Neural crest cell (in vitro differentiated cells): ENCODE measurements at places on chromosomes 6 and 20.

- peak; percentile 70 for DNase-seq
Measured at GRCh38 chr6:33430991-33431879, 11.4 kb downstream of the SYNGAP1 start.

DNA sequence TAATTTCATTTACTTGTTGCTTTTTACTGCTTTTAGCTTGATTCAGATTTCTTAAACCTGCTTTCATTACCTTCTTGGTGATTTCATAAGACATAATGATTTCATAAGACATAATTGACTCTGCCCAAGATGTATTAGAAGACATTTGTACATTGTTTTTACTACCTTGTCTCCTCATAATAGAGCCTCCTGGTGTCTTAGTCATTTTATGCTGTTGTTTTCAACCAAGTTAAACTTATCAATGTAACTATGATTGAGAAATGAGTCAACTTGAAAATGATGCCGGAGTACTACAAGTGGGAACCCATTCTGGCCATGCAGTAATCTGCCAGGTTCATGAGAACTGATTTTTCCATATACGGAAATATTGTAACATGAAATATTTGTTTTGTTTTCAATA, 573.6 kb downstream of the MMUT start:
- DNase-seq = no peak

DNA sequence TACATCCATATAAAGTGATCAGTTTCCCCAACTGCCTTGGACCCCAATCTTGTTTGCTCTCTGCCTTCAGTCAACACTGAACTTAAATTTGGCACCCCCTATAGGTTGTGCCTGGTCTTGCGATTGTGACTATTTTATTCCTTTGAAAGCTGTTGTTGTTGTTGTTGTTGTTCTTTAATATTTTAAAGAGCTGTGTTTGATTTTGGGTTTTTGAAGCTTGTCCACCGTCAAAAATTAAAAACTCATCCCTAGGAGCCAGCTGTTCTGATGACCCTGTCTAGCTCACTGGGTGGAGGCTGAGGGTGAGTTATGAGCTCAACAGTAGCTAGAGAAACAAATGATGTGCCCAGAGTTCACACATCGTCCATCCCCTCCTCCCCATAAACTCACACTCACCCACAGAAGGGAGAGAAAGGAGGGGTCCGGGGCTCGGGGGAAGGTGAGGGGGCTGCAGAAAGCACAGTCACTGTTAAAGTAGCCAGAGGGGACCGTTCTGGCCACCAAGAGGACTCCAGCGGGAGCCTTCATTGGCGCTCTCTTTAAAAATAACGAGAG, 4.0 kb downstream of the SIM1 start:
- no peak for DNase-seq

GRCh38 chr20:5001174-5002076, at the start of gene SLC23A2:
Gene SLC23A2, minus strand, starts transcription at chr20:5001510. Its CDS starts 68,948 bp downstream, at chr20:4932562.
- DNase-seq = peak; percentile 9

- DNase-seq = no peak
Measured at GRCh38 chr6:163151212-163151611, 263.3 kb upstream of the QKI start.

GRCh38 chr6:113998811-113999210, 27.9 kb upstream of the HDAC2 start:
- no peak for DNase-seq

DNA sequence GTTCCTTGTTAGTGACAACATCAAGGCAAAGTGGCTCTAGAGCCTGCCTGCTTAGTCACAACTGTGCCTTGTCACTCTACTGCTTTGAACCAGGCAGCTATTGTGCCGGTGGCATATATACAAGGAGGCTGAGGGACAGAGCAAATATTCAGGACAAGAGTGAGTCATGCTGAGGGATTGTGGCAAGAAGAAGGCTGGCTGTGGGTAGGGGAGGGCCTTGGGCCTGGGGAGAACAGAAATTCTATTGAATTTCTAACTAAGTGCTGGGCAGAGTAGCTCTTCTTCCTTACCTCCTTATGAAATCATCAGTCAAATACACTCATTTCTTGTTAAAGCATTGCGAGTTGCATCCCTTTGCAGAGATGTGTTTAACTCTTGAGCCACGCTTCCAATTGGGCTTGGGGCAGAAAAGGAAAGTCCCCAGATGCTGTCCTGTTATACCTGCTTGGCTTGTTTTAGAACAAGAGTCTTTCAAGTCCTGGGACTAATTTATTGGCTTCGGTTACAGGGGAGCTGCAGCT, 59.7 kb downstream of the PFDN4 start:
- DNase-seq = no peak

DNA sequence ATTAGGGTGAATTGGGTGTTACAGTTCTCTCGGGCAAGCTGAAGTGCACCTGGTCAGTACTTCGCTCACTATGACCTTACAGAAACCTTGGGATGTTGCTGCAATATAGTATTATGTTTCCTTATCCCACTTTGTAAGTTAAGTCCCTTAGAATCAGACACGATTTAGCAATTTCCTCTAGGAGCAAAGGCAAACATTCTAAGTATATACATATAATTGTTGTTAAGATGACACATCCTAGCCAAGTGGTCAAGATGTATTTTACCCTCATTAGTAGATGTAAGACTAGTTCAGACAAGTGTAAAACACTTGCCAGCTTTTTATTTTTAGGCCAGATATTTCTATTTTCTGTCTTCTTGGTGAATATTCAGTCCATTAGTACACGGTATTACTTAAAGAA, 31.1 kb upstream of the RGS17 start:
- no peak for DNase-seq

- DNase-seq = no peak
Measured at GRCh38 chr6:160692369-160692959, 9.6 kb upstream of the PLG start.

DNA sequence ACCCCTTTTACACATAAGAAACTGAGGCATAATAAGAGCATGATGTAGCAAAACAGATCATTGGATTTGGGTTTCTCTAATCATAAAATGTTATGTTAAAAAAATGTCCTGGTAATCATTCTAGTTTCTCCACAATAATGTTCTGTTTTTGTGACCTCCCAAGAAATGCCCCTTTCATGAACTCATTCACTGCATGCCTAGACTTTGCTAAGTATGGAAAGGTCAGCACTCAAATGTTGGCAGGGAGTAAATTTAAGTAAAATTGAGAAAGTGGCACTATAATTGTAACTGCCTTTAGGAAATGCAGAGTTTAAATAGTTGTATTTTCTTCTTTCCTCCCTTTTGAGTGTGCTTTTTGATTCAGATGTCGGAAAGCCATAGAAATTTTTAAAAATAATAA, 48.5 kb upstream of the ID4 start:
- no peak for DNase-seq

- DNase-seq = no peak
Measured at GRCh38 chr6:84220809-84221409, 6.5 kb downstream of the CEP162 start.

DNA sequence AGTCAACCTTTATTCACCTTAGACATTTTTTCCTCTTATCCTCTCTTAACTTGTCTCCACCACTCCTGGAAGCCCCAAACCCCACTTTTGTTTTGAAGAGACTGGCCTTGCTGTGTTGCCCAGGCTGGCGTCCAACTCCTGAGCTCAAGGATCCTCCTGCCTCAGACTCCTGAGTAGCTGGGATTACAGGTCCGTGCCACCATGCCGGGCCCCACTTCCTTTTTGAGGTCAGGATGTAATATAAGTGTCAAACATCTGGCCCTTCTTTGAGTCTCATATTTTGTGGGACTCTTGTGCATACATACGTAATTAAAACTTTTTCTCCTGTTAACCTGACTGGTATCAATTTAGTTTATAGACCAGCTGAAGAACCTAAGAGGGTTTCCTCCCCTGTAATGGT, 1.4 kb upstream of the CDK19 start:
- DNase-seq = no peak

- DNase-seq = no peak
Measured at GRCh38 chr6:29925727-29926412, 16.5 kb upstream of the HLA-A start.

DNA sequence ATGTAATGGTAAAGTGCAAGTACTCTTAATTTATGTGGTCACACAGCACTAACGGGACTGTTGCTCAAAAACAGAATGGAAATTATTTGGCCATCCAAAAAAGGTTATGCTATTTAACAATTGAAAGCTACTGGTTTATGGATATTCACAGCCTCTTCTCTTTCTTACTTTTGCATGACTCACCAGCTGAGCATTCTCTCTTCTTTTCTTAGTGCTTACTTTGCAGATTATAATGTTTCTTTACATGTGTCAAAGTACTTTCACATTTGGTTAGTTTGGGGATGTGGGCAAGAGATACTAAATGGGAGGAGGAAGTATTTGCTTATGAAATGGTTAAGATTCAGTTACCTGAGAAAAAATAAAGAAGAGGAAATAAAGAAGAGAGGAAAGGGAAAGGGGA, 610.5 kb downstream of the HTR1B start:
- DNase-seq = no peak

DNA sequence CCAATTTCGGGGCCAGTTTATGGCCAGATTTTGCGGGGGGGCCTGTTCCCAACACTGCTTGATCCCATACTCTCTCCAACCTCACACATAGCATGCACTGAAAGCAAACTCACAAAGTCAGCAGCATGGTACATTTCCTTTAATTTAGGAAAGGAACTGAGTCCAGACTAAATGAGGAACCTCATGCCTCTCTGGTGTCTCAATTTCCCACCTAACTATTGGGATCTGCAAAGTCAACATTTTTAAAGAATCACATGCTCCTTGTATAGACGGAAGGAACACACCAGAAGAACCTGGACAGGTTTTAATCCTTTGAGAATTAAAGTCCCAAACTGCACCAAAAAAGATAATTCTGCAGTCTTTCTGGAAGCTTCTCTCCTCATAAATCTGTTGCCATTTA, 33.3 kb downstream of the FAM50B start:
- no peak for DNase-seq

DNA sequence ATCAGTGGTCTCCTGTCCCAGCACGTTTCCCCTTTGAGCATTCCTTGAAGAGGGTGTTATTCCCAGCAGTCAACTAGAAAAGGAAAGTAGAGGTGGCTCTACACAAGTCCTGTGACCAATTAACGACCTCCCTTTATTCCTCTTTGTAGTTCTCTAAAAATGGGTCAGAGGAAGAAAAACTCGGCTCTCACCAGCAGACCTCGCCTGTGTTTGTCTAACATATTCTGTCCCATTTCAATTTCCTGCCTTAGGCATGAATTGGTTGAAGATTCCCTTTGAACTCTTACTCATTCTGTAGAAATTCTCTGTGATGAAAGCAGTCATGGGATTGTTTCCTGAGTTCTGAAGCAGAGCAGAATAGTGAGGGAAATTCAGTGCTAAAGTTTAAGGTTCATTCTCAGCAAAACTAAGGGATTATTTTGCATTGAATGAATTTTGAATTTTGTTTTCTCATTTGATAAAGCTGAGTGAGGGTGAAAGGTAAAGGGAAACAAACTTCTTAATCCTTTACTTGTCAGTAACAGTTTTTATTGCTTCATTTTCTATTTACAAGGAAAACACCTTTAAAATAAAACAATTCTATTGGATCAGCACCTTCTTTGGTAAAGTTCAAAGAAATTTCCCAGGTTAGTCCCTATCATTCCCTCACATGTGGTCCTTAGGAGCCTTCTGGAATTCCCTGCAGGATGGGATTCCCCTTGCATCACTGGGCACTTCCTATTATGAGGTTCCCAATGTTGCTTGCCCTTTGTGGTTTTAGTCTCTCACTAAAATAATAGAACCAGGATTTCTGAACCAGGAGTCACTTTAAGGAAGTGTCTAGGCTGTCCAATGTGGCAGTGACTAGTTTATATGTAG, 105.8 kb downstream of the SLX4IP start:
- DNase-seq = no peak

DNA sequence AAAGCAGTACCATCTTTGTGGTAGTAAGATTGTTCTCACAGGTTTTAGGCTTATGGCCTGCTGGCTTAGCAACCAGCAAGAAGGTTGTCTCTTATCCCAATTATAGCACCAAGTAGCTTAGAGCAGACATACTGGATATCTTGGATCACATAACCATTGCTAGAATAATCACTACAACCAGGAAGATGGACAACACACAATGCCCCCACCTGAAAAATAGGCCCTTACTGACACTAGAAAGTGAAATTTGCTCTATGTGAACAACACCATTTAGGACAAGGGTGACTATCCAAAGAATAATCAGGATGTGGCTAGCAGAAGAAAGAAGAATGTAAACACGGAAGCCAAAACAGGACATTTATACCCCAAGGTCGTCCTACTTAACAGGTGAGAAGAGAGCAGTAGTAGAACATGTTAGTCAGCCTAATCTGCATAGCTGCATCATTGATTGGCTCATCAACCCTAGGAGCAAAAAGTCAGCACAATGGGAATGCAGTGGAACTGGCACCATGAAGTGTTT, 172.7 kb upstream of the MARCKS start:
- no peak for DNase-seq

- no peak for DNase-seq
Measured at GRCh38 chr6:14452567-14453527, 335.3 kb downstream of the CD83 start.

DNA sequence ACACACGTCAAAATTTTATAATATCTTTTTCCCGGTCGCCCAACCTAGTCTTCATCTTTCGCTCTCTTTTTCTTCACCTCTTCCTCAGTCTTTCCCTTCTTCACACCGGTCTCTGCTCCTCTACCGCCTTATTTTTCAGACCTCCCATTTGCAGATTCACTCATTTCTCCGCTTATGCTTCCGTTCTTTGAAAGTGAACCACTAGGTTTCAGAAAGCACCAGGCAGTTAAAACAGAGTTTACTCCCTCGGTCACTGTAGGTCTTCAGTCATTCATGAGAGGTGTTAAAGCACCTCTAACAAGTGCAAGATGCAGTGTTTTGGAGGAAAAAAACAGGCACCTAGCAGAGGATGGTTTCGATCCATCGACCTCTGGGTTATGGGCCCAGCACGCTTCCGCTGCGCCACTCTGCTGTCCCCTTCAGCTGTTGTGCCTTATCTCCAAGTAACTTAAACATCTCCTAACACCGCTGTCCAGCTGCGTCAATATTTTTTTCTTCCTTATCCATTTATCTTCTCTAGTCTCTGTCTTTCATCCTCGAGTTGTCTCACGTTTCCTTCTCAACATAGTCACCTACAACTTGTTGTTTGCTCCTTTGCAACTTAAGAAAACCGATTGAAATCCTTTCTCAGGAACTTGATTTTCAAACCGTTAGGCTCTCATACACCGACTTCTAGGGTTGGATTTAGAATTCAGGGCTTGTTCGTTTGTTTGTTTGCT, 119.7 kb upstream of the ZNF184 start:
- peak; percentile 65 for DNase-seq

DNA sequence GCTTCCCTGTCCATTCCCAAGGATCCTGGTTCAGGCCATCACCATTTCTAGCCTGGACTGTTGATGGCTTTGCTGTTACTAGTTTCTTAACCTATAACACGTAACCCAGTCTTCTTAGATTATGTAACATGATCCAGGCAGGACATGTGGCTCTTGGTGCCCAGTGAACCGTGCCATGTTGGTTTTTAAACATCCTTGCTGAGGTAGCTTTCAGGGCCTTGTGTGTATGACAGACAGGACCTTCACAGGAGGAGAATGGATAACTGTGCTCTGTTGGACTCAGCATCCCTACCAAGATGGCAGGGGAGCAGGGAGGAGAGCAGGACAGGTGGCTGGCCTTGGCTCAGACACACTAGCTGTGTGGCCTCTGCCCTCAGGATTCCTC, 46.8 kb downstream of the PANK2 start:
- no peak for DNase-seq
